WTC11 (cell line): ENCODE measurements at places on chromosomes 11 and 22. TPM values are rescaled to one million over a fixed set of nuclear protein-coding genes. Genes with fewer than 3 reads are reported as not detected.
A peak's percentile ranks its signal among the peaks of the same experiment; 100 is the strongest.

GRCh38 chr11:125373426-125374391 lies 122.4 kb downstream of the FEZ1 start:
- H3K36me3 ChIP-seq, result no peaks in the 10 kb centered on the region
- H3K4me3 ChIP-seq, result no peak overlapping the region
- H3K27me3 ChIP-seq, result peaks cover 5% of the 10 kb centered on the region
- H3K4me1 ChIP-seq, result peaks cover 60% of the 10 kb centered on the region
- DNase-seq, result no peak
- H3K27ac ChIP-seq, result no peak overlapping the region

- peak overlapping the region; percentile 84 for H3K27ac ChIP-seq
- peak; percentile 60 for DNase-seq
- no peaks in the 10 kb centered on the region for H3K36me3 ChIP-seq
Observed at GRCh38 chr22:17235149-17235655, 16.0 kb upstream of the ADA2 start.

The P2RX6 gene
- 0.13 to 0.69 TPM (median 0.30 TPM) in 3 replicates for total RNA-seq

- peaks cover 92% of the 10 kb centered on the region for H3K4me1 ChIP-seq
- H3K27ac ChIP-seq, result no peak overlapping the region
- no peak for DNase-seq
- H3K27me3 ChIP-seq, result no peaks in the 10 kb centered on the region
- no peak overlapping the region for H3K4me3 ChIP-seq
- H3K36me3 ChIP-seq, result no peaks in the 10 kb centered on the region
Observed at GRCh38 chr11:12701811-12702592, 27.8 kb downstream of the TEAD1 start.

DNA sequence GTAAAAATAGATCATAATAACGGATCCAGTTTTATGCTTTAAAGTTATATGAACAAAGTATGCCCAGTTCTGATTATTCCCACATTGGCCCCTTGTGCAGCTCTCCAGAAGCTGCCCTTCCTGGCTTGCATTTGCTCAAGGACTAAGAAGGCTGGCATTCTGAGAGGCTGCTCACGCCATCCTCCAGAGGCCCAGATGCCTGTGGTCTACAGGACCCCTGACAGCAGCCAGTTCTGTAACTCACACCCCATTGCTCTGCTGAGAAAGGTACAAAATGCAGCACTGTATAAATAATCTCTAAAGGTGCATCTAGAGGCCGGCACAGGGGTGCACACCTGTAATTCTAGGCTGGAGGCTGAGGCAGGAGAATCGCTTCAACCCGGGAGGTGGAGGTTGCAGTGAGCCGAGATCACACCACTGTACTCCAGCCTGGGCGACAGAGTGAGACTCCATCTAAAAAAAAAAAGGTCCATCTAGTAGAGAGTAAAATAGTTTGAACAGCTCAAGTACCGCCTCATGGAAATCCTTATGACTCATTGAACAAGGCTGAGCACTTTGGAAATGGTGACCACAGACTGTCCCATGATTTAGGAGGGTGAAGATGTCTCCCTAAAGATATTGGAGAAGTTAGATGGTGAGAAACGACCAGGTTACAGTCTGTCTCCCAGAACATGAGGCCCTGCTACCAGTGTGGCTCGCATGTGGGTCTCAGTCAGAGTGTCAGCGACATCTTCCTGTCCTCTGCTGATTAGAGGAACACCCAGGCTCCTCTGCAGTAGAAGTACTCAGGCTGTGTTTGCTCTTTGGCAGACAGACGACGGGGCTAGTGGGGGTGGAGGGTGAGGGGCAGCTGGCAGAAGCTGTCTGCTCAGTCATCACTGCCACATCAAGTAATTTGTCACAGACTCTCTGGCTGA lies 56.3 kb downstream of the KREMEN1 start:
- H3K27ac ChIP-seq, result peak overlapping the region; percentile 57; the same call in 1 of the 2 replicates
- no peak for DNase-seq
- H3K4me1 ChIP-seq, result peaks cover 3% of the 10 kb centered on the region; the same call in 1 of the 2 replicates
- H3K27me3 ChIP-seq, result no peaks in the 10 kb centered on the region
- H3K4me3 ChIP-seq, result no peak overlapping the region

The LUZP2 gene
- 1.1 to 3.8 TPM (median 1.6 TPM) in 3 replicates for total RNA-seq

GRCh38 chr22:24834845-24835570 lies 29.0 kb downstream of the SGSM1 start:
- peak; percentile 45 for DNase-seq
- H3K4me3 ChIP-seq, result no peak overlapping the region
- peak overlapping the region; percentile 29 for H3K27ac ChIP-seq
- H3K36me3 ChIP-seq, result no peaks in the 10 kb centered on the region

GRCh38 chr11:82750643-82751139 lies 17.0 kb upstream of the FAM181B start:
- H3K4me1 ChIP-seq, result peaks cover 12% of the 10 kb centered on the region
- peak; percentile 19 for DNase-seq
- no peaks in the 10 kb centered on the region; the same call in 1 of the 2 replicates for H3K27me3 ChIP-seq
- no peak overlapping the region for H3K4me3 ChIP-seq
- H3K27ac ChIP-seq, result no peak overlapping the region; the same call in 1 of the 2 replicates

DNA sequence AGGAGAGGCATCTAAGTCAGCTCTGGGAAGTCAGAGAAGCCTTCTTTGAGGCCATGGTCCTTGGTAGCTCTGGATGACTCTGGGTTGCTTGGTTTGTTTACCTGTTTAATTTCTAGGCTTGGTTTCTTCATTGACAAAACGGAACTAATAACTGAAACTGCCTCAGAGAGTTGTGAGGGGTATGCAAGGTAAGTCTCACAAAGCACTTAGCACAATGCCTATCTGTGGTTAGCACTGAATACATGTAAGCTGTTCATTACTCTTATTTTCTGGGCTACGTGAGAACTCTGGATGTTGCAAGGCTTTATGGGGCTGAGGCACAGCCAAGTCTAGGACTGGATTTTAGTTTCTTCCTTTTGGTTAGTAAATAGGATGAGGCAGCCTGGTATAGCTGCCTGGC lies 225.8 kb upstream of the NCAM1 start:
- no peak for DNase-seq
- H3K27ac ChIP-seq, result no peak overlapping the region
- H3K4me3 ChIP-seq, result no peak overlapping the region

The MUC2 gene
- 0.07 to 0.60 TPM (median 0.22 TPM) in 3 replicates for total RNA-seq

DNA sequence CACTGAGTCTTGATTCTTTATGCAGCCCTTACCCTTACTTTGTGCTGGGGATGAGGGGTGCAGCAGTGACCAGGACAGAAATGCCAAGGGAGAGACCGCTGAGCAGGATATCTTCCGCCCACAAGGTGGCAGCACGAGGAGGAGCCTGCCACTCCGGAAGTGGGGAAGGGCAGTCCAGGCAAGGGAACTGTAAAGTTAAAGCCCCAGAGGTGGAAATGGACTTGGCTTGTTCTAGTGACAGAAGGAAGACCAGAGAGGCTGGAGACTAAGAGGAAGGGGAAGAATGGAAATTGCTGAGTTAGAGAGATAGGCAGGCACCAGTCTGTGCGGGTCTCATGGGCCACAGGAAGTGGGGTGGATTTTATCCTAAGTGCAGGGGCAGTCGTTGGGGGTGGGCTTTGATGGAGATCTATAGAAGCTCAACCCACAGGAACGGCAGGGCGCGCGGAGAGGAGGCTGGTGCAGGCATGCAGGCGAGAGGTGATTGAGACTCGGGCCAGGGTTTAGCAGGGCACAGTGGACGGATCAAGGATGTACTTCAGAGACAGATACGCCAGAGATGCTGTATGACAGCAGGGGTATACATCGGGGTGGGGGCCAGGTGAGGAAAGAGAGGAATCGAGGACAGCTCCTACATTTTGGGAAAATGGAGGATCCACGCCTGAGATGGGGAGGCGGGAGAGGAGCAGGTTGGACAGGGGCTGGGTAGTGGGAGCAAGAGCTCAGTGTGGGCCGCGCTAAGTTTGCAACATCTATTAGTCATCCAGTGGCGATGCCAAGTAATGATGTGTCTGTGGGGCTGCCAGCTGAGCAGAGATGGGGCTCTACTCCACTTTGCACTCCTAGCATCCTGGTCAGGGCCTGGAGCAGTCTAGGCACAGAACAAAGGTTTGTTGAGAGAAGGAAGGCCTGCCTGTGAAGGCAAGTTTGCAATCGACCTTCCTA lies 3.3 kb upstream of the GRK2 start:
- peak; percentile 86 for DNase-seq
- peaks cover 27% of the 10 kb centered on the region for H3K4me1 ChIP-seq
- no peaks in the 10 kb centered on the region for H3K36me3 ChIP-seq
- peak overlapping the region; percentile 52 for H3K4me3 ChIP-seq
- no peak overlapping the region; the same call in 1 of the 2 replicates for H3K27ac ChIP-seq
- peaks cover 34% of the 10 kb centered on the region for H3K27me3 ChIP-seq

The SLCO2B1 gene
- total RNA-seq, result 0.57 to 0.92 TPM (median 0.60 TPM) in 3 replicates

The SYNGR1 gene
- total RNA-seq, result 26.5 to 35.3 TPM (median 28.7 TPM) in 3 replicates

- no peak overlapping the region for H3K4me3 ChIP-seq
- H3K36me3 ChIP-seq, result no peaks in the 10 kb centered on the region
- DNase-seq, result no peak
- H3K4me1 ChIP-seq, result peaks cover 3% of the 10 kb centered on the region; the same call in 1 of the 2 replicates
- no peaks in the 10 kb centered on the region for H3K27me3 ChIP-seq
Observed at GRCh38 chr11:42043312-42043711, 583.9 kb upstream of the LRRC4C start.

GRCh38 chr11:86802601-86803051 lies 2.3 kb downstream of the PRSS23 start:
- H3K27me3 ChIP-seq, result peaks cover 39% of the 10 kb centered on the region
- H3K36me3 ChIP-seq, result no peaks in the 10 kb centered on the region
- no peak overlapping the region for H3K27ac ChIP-seq
- DNase-seq, result peak; percentile 25
- peaks cover 28% of the 10 kb centered on the region for H3K4me1 ChIP-seq

GRCh38 chr11:128095466-128095981 lies 491.8 kb downstream of the ETS1 start:
- H3K36me3 ChIP-seq, result no peaks in the 10 kb centered on the region
- H3K27me3 ChIP-seq, result no peaks in the 10 kb centered on the region
- peaks cover 7% of the 10 kb centered on the region for H3K4me1 ChIP-seq
- H3K4me3 ChIP-seq, result no peak overlapping the region

GRCh38 chr11:790721-791564 lies 1.1 kb upstream of the CEND1 start:
- 0 out of 2 replicates have a peak overlapping the region, but pooled peaks have one; percentile 67 for H3K27ac ChIP-seq
- no peaks in the 10 kb centered on the region for H3K27me3 ChIP-seq
- H3K36me3 ChIP-seq, result no peaks in the 10 kb centered on the region
- DNase-seq, result peak; percentile 73
- H3K4me1 ChIP-seq, result peaks cover 10% of the 10 kb centered on the region; the same call in 1 of the 2 replicates

The PRCP gene
- total RNA-seq, result 53.9 to 65.1 TPM (median 63.4 TPM) in 3 replicates

- no peaks in the 10 kb centered on the region for H3K36me3 ChIP-seq
- H3K4me3 ChIP-seq, result no peak overlapping the region
- H3K4me1 ChIP-seq, result peaks cover 4% of the 10 kb centered on the region; the same call in 1 of the 2 replicates
- H3K27me3 ChIP-seq, result no peaks in the 10 kb centered on the region
- DNase-seq, result no peak
Observed at GRCh38 chr11:69348414-69349235, 54.7 kb downstream of the MYEOV start.

- H3K4me3 ChIP-seq, result no peak overlapping the region
- peaks cover 29% of the 10 kb centered on the region for H3K4me1 ChIP-seq
- H3K27ac ChIP-seq, result no peak overlapping the region
- peaks cover 30% of the 10 kb centered on the region for H3K27me3 ChIP-seq
- peaks cover 18% of the 10 kb centered on the region for H3K36me3 ChIP-seq
- no peak for DNase-seq
Observed at GRCh38 chr11:16891964-16892363, 122.2 kb downstream of the PLEKHA7 start.

The GP1BB gene
- total RNA-seq, result 1.4 to 4.3 TPM (median 3.3 TPM) in 3 replicates

DNA sequence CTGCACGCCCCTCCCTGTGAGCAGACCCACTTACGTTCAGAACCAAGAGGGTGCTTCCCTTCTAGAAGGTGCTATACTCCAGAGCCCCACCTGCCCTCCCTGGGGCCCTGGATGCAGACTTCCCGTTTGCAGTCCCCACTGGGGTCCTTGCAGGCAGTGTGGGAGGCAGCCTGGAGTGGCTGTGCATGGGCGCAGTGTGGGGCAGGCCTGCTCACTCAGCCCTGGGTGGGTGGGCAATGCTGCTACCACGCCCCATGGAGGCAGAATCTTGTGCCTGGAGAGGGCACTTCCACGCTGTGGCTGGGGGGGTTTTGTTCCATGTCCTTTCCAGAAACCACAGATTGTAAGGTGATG lies 116.2 kb downstream of the KCNQ1OT1 start:
- no peak overlapping the region for H3K27ac ChIP-seq
- no peaks in the 10 kb centered on the region for H3K4me1 ChIP-seq
- no peak for DNase-seq
- no peak overlapping the region for H3K4me3 ChIP-seq
- H3K36me3 ChIP-seq, result no peaks in the 10 kb centered on the region

DNA sequence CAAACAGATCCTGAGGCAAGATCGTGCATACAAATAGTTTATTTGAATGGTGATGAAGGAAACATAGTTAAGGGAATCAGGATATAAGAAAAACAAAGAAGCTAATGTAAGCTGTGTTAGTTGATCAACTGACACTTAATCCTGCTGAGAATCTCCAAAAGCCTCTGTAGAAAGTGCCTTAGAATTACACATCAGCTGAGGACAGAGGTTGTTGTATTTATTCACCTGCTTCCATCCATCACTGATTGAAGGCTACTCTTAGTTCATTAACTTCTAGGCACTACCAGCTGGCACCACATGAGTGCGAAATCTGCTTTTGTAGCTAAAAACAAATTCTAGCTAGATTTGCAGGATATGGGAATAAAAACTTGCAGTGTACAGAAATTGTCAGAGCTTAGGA lies 1082.0 kb upstream of the CNTN5 start:
- H3K27me3 ChIP-seq, result peaks cover 3% of the 10 kb centered on the region; the same call in 1 of the 2 replicates
- no peak overlapping the region for H3K4me3 ChIP-seq
- no peak for DNase-seq
- peak overlapping the region; percentile 17; the same call in 1 of the 2 replicates for H3K27ac ChIP-seq

DNA sequence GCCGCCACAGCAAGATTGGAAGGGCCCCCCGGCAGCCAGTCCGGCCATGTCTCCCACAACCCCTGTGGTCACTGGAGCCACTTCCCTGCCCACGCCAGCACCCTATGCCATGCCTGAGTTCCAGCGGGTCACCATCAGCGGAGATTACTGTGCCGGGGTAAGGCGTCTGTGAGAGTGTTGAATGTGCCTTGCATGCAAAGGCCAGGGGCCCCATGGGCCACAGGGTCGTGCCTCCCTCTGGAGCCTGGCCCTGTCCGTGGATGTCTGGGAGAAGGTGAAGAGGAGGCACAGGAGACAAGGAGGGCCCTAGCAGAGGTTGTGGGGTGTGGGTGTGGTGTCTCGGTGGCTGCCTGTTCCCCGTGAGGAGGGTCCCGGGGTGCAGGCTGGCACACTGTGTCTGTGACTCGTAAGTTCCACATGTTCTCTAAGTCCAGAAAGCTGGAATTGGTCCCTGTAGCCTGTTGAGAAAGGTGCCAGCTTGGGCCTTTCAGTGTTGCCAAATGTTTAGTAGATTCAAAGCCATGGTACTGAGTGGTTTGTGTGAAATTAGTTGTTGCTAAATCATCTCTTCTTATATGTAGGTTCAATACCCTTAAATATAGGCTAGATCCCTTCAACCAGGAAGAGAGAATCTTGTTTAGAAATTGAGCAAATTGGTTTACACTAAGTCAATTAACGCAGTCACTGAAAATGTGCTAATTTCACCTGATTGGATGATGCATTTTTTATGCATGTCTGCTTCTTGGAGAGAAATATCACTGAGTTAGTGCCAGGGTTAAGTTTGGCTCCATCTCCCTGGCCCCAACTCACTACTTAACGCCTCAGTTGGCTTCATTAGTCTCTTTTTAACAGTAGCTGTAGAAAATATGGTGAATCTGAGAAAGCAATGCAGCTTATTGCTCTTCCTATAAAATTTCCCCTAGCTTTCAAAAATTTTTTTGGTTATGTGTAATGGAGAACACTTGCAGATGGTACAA lies 23.8 kb downstream of the AMPD3 start:
- no peak overlapping the region for H3K27ac ChIP-seq
- no peaks in the 10 kb centered on the region for H3K36me3 ChIP-seq
- H3K4me3 ChIP-seq, result no peak overlapping the region

The IFITM5 gene
- total RNA-seq, result not detected in 3 replicates

GRCh38 chr11:74634537-74634936 lies 42.2 kb downstream of the POLD3 start:
- H3K27me3 ChIP-seq, result no peaks in the 10 kb centered on the region
- no peak overlapping the region for H3K27ac ChIP-seq
- no peak for DNase-seq
- H3K4me3 ChIP-seq, result no peak overlapping the region
- H3K36me3 ChIP-seq, result peaks cover 26% of the 10 kb centered on the region
